Omental fat pad (tissue), 4 donors: ENCODE measurements at places on chromosomes 7 and 10. TPM values are rescaled to one million over a fixed set of nuclear protein-coding genes. Genes with fewer than 3 reads are reported as not detected.

The GIMAP7 gene
- 24.2 TPM for total RNA-seq

DNA sequence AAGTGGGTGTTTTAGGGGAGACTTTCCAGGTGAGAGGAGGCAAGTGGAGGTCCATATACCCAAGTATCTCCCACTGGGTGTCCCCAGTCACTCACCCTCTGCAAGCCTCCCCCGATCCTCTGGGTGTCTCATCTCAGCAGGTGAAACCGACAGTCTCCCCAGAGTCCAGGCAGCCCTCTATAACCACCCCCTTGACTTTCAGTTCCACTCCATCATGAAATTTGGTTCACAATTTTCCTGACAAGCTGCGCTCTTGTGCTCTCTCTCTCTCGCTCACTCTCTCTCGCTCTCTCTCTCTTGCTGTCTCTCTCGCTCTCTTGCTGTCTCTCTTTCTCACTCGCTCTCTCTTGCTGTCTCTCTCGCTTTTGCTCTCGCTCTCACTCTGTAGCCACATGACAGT, 8.1 kb upstream of the RABGEF1 start:
- no peak for DNase-seq

- no peak for DNase-seq
Measured at GRCh38 chr7:149713731-149714068, 59.7 kb downstream of the ZNF467 start.

- no peak for DNase-seq
Measured at GRCh38 chr10:63822496-63822895, 301.3 kb downstream of the REEP3 start.

DNA sequence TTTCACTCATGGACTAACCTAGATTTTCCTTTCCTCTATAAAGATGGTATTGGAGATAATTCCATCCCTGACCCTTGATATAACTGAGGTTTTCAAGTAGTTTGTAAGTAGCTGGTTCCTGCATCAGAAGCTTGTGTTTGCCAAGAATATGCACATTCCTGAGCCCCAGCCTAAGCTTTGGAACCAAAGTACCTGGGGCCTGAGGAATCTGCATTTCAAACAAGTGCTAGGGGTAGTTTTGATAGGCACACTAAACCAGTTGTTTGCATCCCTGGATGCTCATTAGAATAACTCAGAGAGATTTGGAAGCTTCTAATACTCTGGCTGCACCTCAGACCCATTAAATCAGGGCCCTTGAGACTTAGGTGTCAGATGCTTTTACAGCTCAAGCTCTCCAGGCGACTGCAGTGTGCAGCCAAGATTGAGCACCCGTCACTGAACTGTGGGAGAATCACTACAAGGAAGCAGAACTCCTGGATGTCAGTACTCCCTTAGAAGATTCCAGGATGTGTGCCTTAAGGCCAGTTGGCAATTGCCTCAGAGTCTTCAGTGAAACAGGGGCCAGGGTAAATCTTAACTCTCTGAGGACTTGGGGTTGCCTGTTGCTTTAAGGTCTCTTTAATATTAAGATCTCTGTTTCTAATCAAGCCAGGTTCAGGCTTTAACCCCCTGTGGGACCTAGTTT, 565.0 kb downstream of the REEP3 start:
- no peak for DNase-seq

DNA sequence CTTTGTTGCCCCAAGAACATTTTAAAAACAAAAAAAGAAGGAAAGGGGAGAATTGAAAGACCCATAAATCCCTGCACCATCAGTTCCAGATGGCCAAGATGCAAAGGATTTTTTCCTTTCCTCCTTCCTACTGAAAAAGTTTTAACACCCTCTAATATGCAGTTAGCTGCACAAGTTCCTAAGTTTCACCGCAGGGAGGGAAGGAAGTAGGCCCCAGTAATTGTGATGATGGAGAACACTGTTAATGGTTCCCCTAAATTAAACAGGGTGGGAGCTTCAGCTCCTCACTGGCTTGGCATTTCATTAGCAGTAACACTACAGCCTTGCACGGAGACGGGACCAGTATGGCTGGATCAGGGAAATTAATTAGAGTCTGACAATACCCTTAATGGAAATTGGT, 63.7 kb upstream of the PPIF start:
- no peak for DNase-seq

DNA sequence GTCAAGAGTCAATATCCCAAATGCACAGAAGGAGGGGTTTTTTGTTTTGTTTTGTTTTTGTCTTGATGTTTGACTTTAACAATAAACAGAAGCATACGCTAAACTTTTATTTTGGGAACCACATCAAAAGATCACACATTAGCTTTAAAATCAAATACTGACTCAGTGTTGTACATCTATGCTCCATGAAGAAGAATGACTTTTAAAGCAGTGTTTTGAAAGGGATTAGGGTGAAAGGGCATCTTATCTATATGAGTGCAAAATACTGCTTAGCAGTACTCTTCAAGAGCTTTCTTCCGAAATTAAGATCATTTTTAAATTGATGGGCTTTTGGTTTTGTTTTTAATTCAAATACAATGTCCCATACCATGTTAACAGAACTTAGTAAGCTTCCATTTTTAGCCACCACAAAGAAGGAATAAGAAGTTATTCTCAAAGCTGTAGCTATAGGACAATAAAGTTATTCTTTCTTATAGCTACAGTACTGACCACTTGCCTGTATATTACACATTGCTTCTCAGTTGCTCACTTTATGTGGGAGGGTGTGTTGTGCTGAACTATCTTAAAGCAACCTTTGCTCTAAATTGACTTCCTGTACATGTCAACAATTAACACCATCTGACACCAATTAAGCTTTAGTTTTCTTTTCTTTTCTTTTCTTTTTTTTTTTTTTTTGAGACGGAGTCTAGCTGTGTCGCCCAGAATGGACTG, 144.3 kb upstream of the KAT6B start:
- no peak for DNase-seq

- DNase-seq: no peak
Measured at GRCh38 chr7:108360058-108360800, 96.0 kb downstream of the NRCAM start.

The HTRA1 gene
- total RNA-seq: 240 TPM

DNA sequence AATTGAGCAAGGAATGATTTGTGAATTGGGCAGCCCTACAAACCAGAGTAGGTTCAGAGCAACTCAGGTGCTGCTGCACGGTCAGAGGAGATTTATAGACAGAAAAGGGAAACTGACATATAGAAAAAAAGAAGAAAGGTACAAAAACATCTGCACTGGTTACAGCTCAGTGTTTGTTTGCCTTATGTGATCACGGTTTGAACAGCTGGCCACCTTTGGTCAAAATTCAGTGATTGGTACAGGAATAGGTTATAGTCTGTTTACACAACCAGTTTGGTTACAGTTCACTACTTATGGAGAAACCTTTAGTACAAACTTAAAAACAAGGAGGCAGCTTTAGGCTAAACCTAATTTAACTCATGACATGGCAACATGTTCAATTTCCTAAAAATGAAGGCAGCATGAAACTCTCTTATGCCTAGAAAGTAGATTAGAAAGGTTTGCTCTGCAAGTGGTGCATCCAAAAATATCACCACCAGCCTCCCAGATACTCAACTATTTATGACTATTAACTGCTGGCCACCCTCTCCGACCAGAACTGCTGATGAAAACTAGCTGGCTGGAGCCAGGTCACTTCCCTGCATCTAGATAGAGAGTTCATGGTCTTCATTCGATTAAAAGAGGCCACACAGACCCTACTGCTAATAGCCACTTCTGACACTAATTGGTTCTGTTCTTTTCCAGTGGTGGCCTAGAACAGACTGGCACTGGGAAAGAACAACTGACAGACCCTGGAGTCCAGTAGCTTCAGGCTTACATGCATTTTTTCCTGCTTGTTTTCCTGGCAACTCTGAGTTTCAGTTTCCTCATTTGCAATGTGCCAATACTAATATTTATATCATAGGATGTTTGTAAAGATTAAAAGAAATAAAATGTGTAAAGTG, 548.0 kb downstream of the CCSER2 start:
- no peak for DNase-seq

The SFMBT2 gene
- total RNA-seq: 10.9 TPM

DNA sequence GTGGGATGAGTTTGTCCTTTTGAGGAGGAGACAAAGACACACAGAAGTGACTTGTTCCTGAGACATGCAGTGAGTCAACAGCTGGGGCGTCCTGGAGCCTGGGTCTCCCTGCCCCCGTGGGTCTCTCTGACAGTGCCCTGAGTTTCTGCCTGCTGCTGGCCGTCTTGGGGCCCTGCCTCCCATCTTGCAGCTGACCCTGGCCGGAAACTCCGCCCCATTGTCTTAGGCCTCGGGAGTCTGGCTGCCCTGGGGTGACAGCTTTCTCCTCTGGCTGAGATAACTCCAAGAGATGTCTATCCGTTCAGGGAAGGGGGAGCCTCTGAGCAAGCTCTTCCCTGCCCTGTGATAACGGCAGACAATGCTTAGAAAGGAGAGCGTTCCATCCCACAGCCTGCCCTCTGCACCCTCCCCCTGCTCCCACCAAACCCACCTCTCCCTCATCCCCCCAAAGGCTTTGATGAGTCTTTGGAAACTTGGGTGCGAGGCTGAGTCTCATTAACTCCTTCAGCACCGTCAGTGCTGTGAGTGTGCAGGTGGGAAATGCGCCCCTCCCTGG, 69.5 kb upstream of the PODXL start:
- DNase-seq: no peak

GRCh38 chr10:129853562-129853903, 110.5 kb downstream of the EBF3 start:
- DNase-seq: no peak

The DGKI gene
- 2.6 TPM for total RNA-seq

GRCh38 chr10:63722537-63722936, 201.3 kb downstream of the REEP3 start:
- DNase-seq: no peak

- DNase-seq: no peak
Measured at GRCh38 chr7:26470691-26471090, 179.0 kb downstream of the SNX10 start.

- no peak for DNase-seq
Measured at GRCh38 chr7:99267481-99267840, 5.2 kb upstream of the MYH16 start.

DNA sequence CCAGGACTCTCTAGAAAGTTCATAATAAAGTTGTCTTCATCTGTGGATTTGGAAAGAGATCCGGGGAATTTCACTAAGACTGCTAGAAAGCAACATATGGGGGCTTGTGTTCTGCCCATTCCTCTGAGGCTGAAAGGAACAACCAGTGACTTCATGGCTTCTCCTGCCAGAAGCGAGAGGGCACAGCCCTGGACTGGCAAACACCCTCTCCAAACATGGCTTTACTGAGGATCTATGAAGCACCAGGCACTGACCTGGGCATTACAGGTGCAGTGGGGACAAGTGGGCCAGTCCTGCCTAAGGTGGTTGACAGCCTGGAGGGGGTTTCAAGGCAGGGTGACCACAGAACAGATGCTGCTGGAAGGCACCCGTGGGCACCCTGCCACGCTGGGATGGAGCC, 185.8 kb upstream of the GPR26 start:
- no peak for DNase-seq

The METTL2B gene
- total RNA-seq: 22.7 TPM

- DNase-seq: no peak
Measured at GRCh38 chr7:142772673-142773072, 1.9 kb downstream of the PRSS2 start.

DNA sequence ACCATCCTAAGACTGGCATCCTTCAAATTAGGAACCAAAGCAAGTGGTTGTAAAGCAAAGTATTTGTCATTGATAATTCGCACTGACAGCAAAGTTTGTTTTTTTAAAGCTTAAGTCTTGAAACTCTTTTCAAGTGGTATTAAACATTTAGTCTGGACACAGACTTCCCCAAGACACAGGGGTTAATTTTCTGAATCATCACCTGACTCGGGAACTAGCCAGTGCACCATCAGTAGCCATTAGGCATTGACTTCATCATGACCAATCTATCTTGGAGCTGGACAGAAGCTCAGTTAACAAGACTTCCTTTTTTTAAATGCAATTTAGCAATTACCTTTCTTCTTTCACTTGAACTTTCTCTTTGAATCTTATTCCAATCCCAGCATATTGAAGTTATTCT, 210.6 kb downstream of the ZNF365 start:
- no peak for DNase-seq

DNA sequence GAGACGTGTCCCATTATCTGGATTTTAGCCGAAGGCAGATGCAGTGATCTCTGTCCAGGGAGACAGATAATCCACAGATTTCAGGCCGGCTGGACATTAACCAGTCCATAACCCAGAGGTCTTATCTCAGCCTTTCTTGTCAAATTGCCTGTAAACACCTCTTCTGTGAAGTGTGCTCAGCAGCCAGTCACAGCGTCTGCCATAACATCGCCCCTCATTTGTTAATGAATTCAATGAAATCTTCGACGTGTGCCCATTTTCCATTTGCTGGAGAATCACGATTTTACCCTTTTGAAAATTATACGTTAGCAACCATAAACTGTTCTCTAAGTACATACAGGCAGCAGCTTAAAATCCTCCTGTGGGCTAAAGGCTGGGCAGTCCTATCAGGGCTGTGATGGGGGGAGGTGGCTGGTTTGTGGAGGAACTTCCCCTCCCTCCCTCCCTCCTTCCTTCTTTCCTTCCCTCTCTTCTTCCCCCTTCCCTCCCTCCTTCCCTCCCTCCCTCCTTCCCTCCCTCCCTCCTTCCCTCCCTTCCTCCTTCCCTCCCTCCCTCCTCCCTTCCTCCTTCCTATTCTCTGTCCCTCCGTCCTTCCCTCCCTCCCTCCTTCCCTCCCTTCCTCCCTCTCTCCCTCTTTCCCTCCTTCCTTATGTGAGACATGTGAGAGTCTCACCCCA, 26.6 kb upstream of the FAM20C start:
- no peak for DNase-seq

- no peak for DNase-seq
Measured at GRCh38 chr10:103691723-103692435, 163.5 kb downstream of the SH3PXD2A start.

- DNase-seq: no peak
Measured at GRCh38 chr10:108471420-108471819, 1306.9 kb upstream of the SORCS1 start.

The CARD11 gene
- 0.75 TPM for total RNA-seq

DNA sequence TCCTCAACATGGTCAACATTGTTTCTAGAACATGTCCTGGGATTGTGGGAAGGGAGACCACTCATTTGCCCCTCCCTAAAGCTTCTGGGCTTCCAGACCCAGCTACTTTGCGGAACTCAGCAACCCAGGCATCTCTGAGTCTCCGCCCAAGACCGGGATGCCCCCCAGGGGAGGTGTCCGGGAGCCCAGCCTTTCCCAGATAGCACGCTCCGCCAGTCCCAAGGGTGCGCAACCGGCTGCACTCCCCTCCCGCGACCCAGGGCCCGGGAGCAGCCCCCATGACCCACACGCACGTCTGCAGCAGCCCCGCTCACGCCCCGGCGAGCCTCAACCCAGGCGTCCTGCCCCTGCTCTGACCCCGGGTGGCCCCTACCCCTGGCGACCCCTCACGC, at the start of gene EPO:
TSS of gene EPO (plus strand) at position 190 of the 392 bp plus-strand sequence. CDS start 513 bp downstream, outside the sequence.
- no peak for DNase-seq

GRCh38 chr7:143239813-143240212, 18.0 kb downstream of the TAS2R40 start:
- DNase-seq: no peak

The ENTPD7 gene
- total RNA-seq: 5.6 TPM

- no peak for DNase-seq
Measured at GRCh38 chr7:142654398-142654797, 94.9 kb upstream of the PRSS1 start.

- DNase-seq: no peak
Measured at GRCh38 chr7:27245124-27245797, 2.7 kb downstream of the EVX1 start.
